NCI-H1694 treated with DMSO at 0.1 percent for 48 hours (cell line): ENCODE measurements at places on chromosomes 5 and 9.

DNA sequence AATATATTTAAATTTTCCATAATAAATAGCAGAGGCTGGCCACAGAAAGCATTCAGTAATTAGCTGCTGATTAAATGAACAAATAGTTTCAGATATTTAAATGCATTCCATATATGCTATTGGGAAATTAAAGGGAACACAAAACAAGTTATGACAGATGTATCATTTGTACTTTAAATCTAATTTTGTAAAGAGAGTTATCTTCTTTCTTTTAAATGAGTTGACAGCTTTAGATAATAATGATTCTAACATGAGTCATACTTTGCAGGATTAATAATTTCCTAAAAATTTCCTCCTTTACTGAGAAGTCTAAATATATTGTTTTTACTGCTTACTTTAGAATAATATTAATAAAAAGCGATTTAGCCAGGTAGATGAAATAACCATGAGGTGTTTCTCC lies 320.1 kb downstream of the ADAMTS6 start:
- no peak for DNase-seq

DNA sequence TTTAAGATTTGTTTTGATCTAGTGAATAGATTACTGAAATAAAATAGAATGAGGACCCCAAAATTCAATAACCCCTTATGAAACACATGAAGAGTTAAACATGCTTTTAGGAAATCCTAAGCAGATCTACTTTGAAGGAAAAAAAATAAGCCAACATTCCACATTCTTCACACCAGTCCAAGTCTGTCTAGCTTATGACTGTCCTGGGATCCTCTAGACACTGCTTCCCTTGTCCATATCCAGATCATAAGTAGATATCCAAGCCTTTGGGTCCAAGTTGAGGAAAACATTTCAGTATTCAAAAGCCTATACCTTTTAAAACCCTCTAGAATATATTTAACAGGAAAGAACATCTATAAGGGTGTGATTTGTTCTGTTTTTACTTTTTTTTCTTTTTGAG lies 58.8 kb upstream of the MINAR2 start:
- DNase-seq, result no peak

- DNase-seq, result no peak
These were observed 4.0 kb upstream of the TRAF2 start for GRCh38 chr9:136882109-136882946.

GRCh38 chr9:36690412-36691168 lies 117.9 kb downstream of the MELK start:
- no peak for DNase-seq

- DNase-seq, result no peak
These were observed 192.3 kb downstream of the PALM2AKAP2 start for GRCh38 chr9:109972026-109972882.

DNA sequence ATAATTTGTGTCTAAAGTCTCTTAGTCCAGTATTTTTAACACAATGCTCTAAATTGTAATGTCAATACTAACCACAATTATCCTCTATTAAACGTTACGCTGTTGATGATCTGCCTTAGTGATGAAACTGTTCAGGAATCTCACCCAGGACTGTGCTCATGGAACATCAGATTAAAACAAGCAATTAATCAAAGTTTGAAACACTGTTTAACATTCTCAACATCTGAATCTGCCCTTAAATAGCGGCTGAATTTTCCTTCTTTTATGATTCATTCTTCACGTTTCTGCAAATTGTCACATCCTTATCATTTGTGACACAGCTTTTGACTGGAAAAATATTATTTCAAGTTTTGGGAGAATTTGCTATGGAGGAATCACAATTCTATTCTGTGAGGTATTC lies 113.8 kb downstream of the MARCHF11 start:
- no peak for DNase-seq

DNA sequence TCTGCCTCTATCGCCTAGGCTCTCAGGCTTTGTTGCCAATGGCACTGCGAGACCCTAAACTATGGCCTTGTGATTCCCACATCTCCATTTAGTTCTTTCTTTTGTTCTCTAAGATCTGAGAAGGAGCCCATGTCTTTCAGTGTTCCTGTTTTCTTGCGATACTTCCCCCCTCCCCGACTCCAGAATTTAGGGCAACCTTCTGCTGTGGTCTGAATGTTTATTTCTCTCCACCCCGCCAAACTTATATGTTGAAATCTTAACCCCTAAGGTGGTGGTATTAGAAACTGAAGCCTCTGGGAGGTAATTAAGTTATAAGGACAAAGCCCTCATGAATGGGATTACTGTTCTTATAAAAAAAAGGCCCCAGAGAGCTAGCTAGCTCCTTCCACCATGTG lies 6.4 kb downstream of the TMC1 start:
- no peak for DNase-seq

- no peak for DNase-seq
These were observed 208.4 kb downstream of the MEF2C start for GRCh38 chr5:88674356-88675167.

DNA sequence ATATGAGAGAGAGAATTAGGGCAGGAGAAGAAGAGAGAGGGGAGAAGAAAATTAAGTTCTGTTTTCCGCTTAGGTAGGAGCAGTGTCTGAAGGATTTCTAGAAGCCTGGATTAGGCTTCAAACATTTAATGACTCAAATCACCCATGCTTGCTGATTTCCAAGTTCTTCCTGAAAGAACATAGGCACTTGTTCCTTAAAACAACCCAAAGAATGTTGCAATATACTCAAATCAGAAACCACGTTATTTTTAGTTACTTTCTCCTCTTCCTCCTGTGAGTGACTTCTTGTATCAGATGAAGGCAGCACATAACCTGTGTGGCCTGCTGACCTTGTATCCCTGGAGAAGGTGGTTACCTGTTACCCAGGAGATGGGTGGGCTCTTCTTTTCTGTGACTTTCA lies 351.5 kb upstream of the KLF4 start:
- DNase-seq, result no peak

- no peak for DNase-seq
These were observed 90.3 kb downstream of the ZNF474 start for GRCh38 chr5:122219436-122220166.

DNA sequence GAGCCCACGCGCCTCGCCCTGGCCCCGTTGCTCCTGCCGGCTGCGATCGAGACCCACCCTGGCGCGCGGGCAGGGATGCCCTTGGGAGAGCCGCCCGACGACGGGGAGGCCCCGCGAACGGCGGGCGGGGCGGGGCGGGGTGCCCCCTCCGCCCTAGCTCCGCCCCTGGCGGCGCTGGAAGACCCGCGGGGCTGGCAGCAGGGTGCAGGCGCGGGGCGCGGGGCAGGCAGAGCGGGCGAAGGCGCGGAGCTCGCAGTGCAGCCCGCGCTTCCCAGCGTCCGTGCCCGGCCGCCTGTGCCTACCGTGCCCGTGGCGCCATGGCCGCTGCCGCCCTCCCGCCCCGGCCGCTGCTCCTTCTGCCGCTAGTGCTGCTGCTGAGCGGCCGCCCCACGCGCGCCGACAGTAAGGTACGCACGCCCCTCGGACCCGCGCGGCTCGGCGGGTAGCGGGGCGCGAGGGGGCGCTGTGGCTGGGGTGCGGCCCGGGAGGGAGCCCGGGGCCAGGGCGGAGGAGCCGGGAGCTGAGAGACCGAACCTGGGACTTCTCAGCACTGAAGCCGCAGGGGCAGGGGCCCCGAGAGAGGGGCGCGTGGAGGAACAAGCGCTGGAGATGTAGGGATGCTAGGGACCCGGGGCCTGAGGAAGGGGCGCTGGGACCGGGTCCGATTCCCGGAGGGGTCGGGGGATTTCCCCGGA lies at the start of gene OLFML2A:
Gene OLFML2A (plus strand): TSS at position 180 of the 695 bp plus-strand sequence. CDS start 138 bp downstream, at position 318.
- DNase-seq, result no peak

- no peak for DNase-seq
These were observed 210.7 kb upstream of the SLC24A2 start for GRCh38 chr9:19999491-20000057.

GRCh38 chr9:105466898-105467455 lies 19.1 kb downstream of the FSD1L start:
- no peak for DNase-seq

DNA sequence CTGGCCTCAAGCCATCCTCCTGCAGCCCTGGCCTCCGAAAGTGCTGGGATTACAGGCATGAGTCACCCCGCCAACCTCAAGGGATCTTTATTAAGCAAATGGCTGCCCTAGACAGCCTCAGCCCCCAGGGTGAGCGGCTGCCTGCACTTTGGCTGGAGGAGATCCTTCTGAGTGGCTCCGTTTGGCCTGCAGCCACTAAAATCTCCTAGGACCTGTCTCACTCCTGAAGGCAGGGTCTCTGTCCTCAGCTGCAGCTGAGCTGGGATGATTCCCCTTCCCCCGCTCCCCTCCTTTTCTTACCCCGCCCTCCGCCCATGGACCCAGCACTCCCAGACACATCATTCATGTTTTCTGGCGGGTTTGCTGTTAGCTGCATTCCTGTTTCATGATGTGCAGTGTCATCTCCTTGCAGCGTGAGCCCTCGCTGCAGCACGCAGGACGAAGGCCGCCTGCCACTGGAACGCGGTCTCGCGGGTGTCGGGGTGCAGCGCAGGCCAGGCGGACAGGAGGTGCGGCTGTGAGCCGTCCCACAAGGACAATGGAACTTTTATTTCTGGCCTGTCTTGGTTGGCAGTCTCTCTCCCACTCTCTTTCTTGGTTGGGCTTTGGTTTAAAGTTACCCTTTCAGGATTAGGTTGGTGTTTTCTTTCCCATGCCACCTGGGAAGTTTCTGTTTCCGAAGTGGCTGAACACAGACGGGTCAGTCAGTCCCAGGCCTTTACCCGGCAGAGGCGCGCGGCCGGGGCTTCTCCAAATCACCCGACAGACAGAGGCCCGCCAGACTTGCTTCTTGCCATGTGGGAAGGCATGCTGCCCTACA lies 137.1 kb downstream of the FOXD1 start:
- no peak for DNase-seq

GRCh38 chr5:80884929-80885328 lies 75.2 kb upstream of the RASGRF2 start:
- DNase-seq, result no peak

GRCh38 chr5:173881811-173882575 lies 6.2 kb upstream of the CPEB4 start:
- DNase-seq, result no peak

DNA sequence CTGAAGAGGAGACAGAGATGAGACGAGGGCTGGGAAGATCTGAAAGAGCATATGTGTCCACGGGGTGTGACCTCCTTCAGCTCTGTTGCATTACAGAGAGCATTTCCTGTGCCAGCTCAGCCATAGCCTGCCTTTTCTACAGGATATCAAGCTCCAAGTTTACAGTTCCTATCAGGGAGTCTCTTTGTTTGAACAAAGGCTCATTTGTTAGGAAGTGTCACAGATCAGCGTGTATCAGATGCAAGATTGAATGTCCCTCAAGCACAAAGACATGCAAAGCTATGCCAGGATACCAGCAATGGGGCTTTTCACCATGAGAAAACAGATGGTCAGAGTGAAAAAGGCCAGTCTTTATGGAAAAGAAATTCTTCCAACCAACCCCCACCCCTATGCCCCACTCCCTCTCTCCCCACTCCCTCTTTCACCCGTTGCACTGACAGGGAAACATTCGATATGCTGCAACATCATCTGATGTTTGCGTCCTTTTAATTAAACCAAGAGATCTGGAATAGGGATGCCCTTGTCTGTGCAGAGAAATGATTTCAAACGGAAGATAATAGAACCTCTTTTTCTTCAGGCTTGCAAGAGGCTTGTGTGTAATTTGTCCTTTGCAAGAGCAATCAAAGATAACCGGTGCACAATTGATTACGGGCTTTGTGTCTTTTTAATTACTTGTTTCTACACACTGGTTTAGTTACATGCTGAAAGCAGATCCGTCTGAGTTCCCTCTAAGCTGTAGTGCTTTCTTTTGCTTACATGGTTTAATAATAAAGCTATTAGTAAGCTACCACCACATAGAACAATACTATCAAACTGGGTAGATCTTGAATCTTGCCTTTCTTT lies 263.1 kb upstream of the RGMB start:
- DNase-seq, result no peak

DNA sequence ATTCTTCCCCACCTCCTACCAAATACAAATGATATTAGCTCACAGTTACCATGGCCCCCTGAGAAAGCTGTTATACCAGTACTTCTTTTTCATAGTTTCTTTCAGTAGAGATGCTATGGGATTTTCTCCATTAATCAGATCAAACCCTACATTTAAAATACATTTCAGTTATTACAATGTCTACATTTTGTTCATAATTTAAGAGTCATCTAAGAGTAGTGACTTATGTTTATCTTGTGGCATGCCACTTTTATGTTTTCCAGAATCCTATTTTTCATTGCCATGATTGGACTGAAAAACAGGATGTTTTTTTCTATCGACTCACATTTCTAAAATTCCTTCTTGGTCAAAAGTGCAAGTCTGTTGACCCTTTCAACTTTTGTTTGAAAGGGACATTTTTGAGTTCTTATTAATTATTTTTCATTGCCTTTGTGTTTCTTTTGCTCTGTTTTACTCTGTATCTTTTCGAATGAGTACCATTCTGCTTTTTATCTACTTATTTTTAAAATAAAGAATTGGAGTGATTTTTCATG lies 77.4 kb upstream of the ANXA1 start:
- no peak for DNase-seq

DNA sequence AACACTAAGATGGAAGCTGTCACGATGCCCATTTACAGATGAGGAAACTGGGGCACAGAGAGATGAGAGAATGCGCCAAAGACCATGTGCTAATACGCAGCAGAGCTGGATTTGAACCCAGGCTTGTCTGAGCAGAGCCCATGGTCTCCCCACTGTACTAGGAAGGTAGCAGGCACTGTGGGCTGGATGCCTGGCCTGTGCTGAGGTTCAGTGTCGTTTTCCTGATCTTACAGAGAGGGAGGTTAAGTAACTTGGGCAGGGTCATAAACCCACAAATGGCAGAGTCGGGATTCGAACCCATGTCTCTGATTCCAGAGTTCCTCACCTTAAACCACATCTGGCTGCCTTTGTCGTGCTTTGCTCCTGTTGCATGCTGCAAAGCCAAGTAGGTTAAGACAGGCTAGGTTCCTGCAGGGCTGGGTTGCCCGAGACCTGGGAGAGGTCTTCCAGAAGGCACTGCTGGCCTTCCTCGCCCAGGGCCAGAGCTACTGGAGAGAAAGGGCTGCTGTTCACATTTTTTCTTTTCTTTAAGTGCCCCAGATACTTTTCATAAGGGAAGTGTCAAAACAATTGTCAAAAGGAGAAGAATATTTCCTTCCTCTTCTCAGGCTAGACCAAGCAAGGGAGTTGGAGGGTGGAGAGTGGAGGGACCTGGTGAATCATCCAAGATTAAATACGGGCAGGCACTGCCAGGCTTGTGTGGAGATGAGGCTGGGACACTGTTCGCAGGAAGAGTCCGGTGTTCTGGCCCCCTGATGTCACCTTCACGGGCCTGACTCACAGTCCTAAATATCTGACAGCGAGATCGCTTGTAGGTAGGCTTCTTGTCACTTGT lies 3.2 kb downstream of the NEK6 start:
- no peak for DNase-seq

DNA sequence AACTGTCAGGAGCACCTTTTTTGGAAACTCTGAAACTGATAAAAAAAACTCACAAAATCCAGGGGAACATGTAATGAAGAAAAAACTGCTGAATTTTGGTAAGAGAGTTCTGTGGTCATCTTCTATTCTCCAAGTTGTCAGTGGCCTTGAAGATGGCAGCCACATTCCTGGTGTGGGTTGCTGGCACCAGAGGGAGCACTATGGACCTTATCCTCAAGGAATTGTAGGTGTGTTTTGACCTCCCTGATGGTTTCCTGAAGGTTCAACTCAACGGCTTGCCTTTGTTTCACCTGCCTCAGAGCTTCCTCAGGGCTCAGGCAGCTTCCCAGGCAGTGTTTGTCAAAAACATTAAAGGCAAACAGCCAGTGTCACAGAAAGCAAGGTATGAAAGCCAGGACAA lies 2.2 kb upstream of the SLC38A9 start:
- DNase-seq, result no peak
